Progenitor cell of endocrine pancreas (in vitro differentiated cells): ENCODE measurements at places on chromosomes 11 and 22.
A peak's percentile ranks its signal among the peaks of the same experiment; 100 is the strongest.

- no peaks in the 10 kb centered on the region for H3K36me3 ChIP-seq
- peaks cover 4% of the 10 kb centered on the region for H3K4me1 ChIP-seq
- no peak for DNase-seq
- H3K27ac ChIP-seq = no peak overlapping the region
- H3K27me3 ChIP-seq = peaks cover 5% of the 10 kb centered on the region
Measured at GRCh38 chr11:14908214-14908880, 16.3 kb upstream of the CYP2R1 start.

DNA sequence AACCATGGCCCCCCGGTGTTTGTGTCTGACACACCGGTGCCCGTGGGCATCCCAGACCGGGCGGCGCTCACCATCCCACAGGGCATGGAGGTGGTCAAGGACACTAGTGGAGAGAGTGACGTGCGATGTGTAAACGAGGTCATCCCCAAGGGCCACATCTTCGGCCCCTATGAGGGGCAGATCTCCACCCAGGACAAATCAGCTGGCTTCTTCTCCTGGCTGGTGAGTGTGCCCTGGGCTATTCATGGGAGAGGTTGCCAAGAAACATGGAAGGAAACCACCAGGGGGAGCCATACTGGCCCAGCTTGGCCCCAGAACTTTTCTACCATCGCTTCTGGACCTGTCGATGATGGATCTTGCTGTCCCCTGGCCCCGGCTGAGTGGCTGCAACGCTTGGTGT is 36.5 kb downstream of the PRDM11 start:
- H3K27ac ChIP-seq = no peak overlapping the region
- peaks cover 4% of the 10 kb centered on the region for H3K27me3 ChIP-seq
- no peak for DNase-seq
- peak overlapping the region; percentile 26 for H3K4me3 ChIP-seq

GRCh38 chr11:48020092-48020755 is 39.9 kb downstream of the PTPRJ start:
- no peak for DNase-seq
- H3K4me1 ChIP-seq = peaks cover 30% of the 10 kb centered on the region
- H3K27me3 ChIP-seq = no peaks in the 10 kb centered on the region
- no peak overlapping the region for H3K4me3 ChIP-seq
- H3K36me3 ChIP-seq = peaks cover 1% of the 10 kb centered on the region

DNA sequence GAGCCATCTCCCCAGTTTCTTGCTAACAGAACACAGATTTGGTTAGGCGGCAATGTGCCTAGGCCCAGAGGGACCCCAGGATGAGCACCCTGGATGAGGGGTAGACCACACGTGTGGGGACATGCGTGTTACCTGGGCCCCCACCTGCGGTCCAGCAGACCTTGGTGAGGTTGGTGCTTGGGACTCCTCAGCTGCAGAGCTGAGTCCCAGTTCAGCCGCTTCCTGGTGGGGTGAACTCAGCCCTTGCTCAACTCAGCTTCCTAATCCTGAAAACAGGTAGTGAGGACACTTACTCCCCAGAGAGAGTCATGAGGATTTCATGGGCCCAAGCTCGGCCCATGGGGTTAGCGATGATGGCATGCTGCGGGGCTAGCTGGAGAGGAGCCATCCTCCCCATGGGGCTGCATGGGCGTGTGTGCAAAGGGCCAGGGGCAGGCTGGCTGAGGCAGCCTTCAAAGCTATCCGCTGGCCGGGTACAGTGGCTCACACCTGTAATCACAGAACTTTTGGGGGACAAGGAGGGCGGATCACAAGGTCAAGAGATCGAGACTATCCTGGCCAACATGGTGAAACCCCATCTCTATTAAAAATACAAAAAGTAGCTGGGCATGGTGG is 46.9 kb upstream of the SHISAL1 start:
- no peak overlapping the region for H3K27ac ChIP-seq
- no peaks in the 10 kb centered on the region for H3K36me3 ChIP-seq
- no peak overlapping the region for H3K4me3 ChIP-seq
- DNase-seq = no peak
- no peaks in the 10 kb centered on the region for H3K4me1 ChIP-seq

GRCh38 chr11:44708523-44709280 is 18.1 kb upstream of the TSPAN18 start:
- H3K27me3 ChIP-seq = peaks cover 6% of the 10 kb centered on the region
- peaks cover 10% of the 10 kb centered on the region for H3K4me1 ChIP-seq

GRCh38 chr22:20196094-20196842 is 45.4 kb upstream of the CCDC188 start:
- H3K4me1 ChIP-seq = peaks cover 13% of the 10 kb centered on the region
- no peak overlapping the region for H3K4me3 ChIP-seq

DNA sequence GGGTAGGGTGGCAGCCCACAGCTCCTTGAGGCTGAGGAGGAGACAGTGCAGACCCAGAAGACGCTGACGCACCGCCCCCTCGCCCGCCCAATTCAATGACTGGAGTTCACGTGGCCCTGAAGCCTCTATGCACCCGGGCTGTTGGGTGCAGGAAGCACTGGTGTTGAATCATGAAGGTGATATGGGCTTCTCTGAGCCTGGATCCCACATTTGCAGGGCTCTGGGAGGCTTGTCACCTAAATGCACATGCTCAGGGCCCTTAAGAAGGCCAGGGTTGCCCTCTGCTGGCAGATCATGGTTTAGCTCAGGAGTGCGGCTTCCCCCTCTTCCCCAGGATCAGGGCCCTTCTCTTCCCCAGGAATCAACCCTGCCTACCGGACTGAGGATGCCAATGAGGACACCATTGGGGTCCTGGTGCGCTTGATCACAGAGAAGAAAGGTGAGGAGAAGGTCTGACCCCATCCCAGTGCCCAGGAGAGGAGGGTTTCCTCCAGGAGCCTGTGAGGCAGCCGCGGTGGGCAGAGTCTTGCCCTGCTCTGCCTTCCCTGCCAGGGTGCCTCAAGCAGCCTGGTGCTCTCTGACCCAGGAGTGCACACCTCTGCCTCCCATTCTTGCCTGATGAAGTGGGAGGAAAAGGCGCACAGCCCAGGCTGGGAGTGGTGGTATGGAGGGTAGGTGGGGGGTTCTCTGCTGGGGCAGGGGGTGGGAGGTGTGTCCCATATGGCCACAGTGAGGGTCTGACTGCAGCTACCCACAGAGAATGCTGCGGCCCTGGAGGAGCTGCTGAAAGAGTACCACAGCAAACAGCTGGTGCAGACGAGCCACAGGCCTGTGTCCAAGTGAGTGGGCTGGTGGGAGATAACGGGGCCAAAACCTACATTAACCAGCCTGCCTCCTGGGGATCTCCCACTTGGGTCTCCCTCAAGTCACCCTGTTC is 17.5 kb downstream of the RELT start:
- H3K36me3 ChIP-seq = no peaks in the 10 kb centered on the region
- no peaks in the 10 kb centered on the region for H3K27me3 ChIP-seq

DNA sequence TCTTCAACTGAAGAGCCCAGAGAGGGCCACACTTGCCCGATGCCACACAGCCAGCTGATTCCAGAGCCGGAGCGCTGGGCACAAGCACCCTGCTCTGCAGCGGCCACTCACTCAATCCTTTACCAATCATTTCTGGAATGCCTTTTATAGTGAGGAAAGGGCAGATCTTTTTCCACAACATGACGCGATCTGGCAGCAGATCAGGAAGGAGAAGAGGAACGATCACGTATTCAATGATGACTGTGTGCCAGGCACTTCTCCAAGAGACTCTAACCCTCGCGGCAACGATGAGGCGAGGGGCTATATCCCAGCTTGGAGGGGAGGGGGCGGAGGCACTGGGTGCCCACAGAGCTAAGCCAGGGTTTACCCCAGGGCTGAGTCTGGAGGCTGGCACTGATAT is 56.3 kb upstream of the TCF20 start:
- no peak overlapping the region for H3K27ac ChIP-seq

- no peaks in the 10 kb centered on the region for H3K27me3 ChIP-seq
- no peaks in the 10 kb centered on the region for H3K36me3 ChIP-seq
- peaks cover 8% of the 10 kb centered on the region for H3K4me1 ChIP-seq
- no peak overlapping the region for H3K27ac ChIP-seq
- DNase-seq = no peak
Measured at GRCh38 chr22:32218470-32218869, 13.6 kb upstream of the RFPL2 start.

GRCh38 chr11:59201353-59201752 is 11.4 kb downstream of the MPEG1 start:
- peaks cover 30% of the 10 kb centered on the region for H3K36me3 ChIP-seq
- peak overlapping the region; percentile 45 for H3K27ac ChIP-seq
- no peak overlapping the region for H3K4me3 ChIP-seq
- H3K27me3 ChIP-seq = no peaks in the 10 kb centered on the region

DNA sequence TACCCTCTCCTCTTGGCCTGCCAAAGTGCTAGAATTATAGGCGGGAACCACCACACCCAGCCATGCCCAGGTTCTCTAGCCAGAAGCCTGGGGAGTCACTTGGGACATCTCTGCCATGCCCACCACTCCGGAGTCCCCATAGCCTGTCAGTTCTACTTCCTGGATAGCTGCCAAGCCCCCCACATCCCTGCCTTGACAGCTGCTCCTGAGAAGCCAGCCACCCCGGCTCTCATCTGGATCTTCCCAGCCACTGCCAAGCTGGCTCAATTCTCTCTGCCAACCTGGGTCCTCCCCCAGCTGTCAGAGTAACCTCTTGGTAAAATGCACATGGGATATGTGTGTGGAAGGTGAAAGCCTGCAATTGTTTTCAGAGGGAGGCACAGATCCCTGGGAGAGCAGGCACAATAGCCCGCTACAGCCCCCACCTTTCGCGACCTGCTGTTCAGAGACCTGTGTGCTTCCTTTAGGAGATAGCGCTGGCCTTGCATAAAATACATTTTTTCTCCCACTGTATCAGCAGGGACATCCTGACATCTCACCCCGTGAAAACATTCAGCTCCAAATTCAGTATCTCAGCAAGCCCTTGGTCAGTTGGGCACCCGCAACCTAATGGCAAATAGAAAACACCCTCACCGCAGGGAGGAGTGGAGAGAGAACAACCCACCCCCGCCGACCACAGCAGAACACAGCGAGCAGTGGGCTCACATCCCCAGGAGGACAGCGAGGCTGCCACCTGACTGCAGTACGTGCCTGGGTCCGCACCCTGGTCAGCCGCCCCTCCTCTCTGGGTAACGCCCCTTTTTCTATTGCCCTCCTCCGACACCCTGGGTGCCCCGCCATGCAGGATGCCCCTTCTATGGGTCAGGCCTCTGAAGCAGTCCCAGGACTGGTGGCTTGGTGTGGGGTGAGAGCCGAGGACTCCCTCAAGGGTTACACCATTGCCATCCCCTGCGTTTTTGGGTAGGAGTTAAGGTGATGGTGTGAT is 1342.2 kb downstream of the BRD1 start:
- H3K27me3 ChIP-seq = peaks cover 57% of the 10 kb centered on the region
- no peak overlapping the region for H3K4me3 ChIP-seq
- no peaks in the 10 kb centered on the region for H3K36me3 ChIP-seq
- H3K27ac ChIP-seq = no peak overlapping the region

- H3K4me3 ChIP-seq = no peak overlapping the region
- no peak overlapping the region for H3K27ac ChIP-seq
- no peaks in the 10 kb centered on the region for H3K27me3 ChIP-seq
- H3K4me1 ChIP-seq = no peaks in the 10 kb centered on the region
Measured at GRCh38 chr11:88579466-88579865, 241.9 kb upstream of the CTSC start.

DNA sequence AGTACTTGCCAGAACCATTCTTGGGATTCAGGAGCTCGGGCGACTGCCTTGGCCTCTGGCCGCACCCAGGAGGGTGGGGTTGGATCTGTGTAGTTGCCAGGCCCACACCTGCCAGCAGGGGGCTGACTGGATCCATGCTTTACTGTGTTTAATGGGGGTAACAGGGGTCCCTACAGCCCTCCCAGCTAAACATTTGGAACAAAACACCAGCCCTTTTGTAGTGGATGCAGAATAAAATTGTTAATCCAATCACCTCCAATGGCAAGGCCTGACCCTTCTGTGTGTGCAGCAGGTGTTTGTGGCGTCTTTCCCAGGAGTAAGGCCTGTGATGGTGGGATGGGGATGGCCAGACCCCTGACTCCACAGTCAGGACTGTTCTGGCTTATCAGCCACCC is 22.5 kb downstream of the SUN2 start:
- peak overlapping the region; percentile 73 for H3K27ac ChIP-seq
- no peaks in the 10 kb centered on the region for H3K27me3 ChIP-seq
- peak; percentile 37 for DNase-seq
- H3K4me3 ChIP-seq = no peak overlapping the region
- peaks cover 3% of the 10 kb centered on the region for H3K4me1 ChIP-seq

DNA sequence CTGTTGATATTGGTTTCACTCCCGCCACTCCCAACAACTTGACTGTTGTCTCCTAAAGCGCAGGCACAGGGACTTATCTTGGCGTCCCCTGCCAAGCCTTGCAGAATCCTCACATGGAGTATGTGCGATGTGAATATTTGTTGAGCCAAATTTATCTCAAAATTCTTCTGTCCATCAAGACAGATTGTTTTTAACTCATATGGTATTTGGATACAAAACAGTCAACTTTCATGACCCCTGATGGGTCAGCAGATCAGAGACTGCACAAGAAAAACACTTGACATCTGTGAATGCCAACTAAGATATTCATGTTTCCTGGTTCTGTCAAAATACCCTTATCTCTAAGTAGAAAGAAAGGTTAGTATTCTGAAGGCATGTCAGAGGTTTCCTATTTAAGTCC is 221.7 kb upstream of the BLID start:
- no peaks in the 10 kb centered on the region for H3K36me3 ChIP-seq
- H3K27me3 ChIP-seq = peaks cover 2% of the 10 kb centered on the region
- DNase-seq = no peak
- peaks cover 6% of the 10 kb centered on the region for H3K4me1 ChIP-seq
- no peak overlapping the region for H3K4me3 ChIP-seq

- peaks cover 3% of the 10 kb centered on the region for H3K4me1 ChIP-seq
- H3K4me3 ChIP-seq = no peak overlapping the region
- H3K36me3 ChIP-seq = no peaks in the 10 kb centered on the region
- DNase-seq = no peak
- no peak overlapping the region for H3K27ac ChIP-seq
Measured at GRCh38 chr11:118274186-118274585, 10.1 kb upstream of the MPZL2 start.

DNA sequence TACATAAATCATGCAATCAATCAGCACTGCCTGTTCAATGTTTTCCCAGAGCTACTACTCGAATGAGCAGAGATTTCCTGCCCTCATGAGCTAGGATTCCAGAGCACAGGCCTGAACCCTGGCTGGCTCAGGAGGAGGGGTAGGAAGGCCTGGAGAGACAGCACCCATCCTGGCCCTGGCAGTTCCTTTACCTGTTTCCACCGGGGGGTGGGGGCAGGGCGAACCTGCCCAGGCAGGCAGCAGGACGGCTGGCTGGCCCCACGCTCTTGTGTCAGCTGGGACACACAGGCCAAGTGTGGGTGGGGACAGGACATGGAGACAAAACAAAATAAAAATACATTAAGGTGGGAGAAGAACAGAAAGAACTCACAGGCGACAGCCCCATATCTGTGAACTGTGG is 109.8 kb upstream of the BID start:
- peak overlapping the region; percentile 27 for H3K27ac ChIP-seq
- H3K4me3 ChIP-seq = no peak overlapping the region
- H3K27me3 ChIP-seq = no peaks in the 10 kb centered on the region
- peaks cover 3% of the 10 kb centered on the region for H3K36me3 ChIP-seq
- no peak for DNase-seq
